ENCODE measurements at places on chromosomes 2 and 18.
A peak's percentile ranks its signal among the peaks of the same experiment; 100 is the strongest.

DNA sequence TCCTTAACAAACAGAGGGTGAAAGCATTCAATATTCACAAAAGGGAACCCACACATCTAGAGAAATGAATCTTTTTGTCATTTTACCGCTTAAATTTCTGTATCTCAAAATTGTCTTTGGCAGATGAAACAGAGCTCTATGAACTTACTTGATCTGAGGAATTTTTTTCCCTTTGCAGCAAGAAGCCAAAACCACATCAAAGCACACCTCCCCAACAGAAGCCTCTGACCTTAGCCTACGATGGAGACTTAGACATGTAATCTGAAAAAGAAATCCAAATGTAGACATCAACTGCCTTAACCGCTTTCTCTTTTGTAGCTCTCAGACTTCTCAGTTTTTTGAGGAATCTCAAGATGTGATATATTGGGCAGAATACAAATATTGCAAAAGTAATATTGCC is 287.9 kb upstream of the HNMT start:
- DNase-seq: no peak

GRCh38 chr2:188765522-188766470 is 208.4 kb upstream of the COL3A1 start:
- no peak for DNase-seq

DNA sequence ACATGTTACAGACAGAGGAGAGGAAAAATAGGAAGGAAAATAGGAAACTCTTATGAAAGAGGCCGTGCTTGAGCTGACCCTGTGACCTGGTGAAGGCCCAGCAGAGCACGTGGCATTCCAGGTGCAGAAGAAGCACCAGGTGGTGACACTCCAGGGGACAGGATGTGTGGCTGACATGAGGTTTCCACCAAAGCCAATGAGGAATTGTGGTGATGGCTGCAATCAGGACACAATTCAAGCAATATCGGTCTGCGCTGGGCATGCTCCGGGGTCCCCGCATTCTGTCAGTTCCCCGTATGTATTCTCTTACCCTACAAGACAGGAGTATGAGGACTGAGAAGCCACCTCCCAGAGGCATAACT is 504.2 kb downstream of the EIPR1 start:
- DNase-seq: no peak

- DNase-seq: no peak
Measured at GRCh38 chr18:56097621-56098020, 509.6 kb upstream of the TCF4 start.

- no peak for DNase-seq
Measured at GRCh38 chr2:127577973-127578372, 42.5 kb downstream of the MYO7B start.

- no peak for DNase-seq
Measured at GRCh38 chr2:167548396-167548795, 660.1 kb downstream of the XIRP2 start.

GRCh38 chr2:207513551-207514257 is 16.1 kb upstream of the CREB1 start:
- no peak for DNase-seq

GRCh38 chr2:60530660-60531281 is 22.7 kb downstream of the BCL11A start:
- DNase-seq: peak; percentile 36

DNA sequence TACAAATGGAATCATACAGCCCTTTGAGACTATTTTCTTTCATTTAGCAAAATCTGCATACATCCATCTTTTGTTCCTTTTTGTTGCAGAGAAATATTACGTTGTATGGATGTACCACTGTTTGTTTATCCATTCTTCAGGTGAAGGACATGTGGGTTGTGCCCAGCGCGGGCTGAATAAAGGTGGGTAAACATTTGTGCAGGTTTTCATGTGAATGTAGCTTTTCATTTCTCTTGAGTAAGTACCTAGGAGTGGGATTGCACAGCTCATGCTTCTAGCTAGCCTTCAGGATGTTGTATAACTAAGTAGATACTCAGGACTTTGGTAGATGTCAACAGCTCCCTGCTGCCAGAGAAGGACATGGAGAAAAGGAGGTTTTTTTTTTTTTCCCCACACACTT is 50.6 kb upstream of the SPRED2 start:
- DNase-seq: no peak

DNA sequence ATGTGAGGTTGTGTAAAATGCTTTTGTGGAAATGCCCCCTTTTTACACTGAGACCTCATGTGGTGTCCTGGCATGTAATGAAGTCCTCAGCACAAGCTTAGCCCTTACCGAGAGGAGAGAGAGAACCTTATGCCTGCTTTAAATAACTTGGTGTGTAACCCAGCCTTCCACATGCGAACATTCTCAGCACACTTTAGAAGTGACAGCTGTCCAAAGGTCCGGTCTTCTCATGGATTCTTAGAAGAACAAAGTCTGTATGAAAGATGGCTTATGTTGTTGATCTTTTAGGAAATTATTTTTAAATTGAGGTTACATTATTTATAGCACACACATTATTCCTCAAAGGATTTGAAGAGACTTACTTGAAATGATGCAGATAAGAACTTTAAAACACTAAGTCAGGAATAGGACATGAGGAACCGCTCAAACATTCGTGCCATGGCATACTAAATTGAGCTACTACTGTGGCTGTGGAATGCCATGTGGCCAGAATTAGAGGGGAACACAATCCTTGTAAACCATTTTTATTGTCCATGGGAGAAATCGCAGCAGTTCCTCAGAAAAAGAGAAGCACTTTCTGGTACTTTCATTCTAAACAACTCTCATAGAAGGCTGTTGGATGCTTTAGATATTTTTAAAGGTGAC is 79.6 kb downstream of the WDSUB1 start:
- DNase-seq: no peak

DNA sequence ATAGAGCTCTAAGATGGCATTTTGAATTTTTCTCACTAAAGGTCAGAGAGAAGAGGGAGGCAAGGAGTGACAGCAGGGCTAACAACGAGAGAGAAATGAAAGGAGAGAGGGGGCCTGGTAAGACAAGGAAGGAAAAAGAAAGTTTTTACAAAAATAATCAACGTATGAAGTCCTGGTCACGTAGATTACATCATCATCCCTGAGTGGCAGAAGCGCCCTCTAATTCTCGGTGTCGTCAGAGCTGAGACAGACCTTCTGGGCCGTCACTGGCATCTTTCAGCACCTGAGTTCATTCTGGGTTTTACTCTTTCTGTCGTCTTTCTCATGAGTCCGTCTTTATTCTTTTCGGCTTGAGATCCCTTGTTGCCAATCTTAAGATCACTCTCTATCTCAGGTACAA is 329.8 kb downstream of the ALK start:
- no peak for DNase-seq

- DNase-seq: no peak
Measured at GRCh38 chr2:222899413-222900181, 38.8 kb downstream of the ACSL3 start.

DNA sequence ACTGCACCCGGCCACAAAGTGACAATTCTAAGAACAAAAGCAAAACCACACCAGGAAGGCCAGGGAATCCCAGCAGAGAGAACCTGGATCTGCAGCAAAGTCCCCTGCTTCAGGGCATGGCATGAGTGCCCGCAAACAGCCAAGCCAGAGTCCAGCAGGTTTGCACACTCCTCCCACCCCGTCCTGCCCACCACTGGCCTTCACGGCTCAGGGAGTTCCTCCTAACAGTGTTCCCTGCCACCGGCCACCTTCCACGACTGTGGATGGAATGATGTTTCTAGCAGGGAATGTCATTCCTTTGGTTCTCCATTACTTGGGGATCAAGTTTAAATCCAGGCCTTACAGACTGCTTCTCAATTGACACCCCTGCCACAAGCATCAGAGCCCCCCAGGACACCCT is 42.0 kb upstream of the B3GNT7 start:
- no peak for DNase-seq

DNA sequence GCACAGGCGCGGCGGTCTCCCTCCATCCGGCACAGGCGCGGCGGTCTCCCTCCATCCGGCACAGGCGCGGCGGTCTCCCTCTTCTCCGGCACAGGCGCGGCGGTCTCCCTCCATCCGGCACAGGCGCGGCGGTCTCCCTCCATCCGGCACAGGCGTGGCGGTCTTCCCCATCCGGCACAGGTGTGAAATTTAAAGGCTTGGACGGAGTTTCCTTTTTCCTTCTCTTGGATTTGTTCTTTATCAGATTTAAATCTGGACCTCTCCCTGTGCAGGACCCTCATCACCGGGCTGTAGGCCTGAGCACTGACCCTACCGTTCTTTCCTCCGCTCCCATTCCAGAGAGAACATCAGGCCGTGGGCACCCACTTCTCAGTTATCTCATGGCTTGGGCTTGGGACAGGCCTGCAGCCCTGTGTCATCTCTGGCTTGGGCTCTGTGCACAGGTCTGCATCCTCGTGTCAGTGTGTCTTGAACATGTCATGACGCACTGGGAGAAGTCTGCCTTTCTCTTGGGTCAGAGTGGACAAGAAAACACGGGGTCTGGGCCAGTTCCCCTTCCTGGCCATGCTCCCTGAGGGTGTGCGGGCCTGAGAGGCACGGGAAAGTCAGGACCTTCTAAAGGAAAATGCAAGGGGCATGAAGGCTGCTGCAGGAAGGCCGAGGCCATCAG is 53.9 kb upstream of the PXDN start:
- no peak for DNase-seq

DNA sequence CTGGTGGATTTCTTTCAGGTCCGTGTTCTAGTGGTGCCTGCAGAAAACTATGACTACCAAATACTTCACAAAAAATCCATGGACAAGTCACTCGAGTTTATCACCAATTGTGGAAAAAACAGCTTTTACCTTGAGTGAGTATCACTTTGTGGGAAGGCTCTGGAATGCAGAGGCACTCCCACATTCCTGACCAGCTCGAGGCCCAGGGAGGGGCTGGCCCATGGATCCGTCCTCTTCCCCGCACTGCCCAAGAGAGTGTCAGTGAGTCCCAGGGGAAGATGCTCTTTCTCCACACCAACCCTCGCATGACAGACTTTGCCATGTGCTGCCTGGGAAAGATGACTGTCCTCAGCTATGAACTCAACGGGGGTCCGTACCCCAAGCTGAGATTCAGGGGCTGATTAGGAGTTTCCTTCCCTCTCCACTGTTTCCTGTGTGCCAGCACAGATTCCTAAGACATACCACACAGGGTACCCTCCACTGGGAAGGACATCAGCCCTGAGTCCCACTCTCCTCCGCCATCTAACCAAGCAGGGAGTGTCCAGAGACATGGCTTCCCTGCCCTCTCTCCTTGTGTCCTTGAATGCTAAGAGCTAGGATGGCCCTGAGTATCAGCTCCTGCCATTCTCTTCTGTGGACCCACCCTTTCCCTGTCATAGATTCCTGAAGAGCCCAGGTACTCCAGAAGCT is 155.9 kb downstream of the LAMA3 start:
- no peak for DNase-seq

DNA sequence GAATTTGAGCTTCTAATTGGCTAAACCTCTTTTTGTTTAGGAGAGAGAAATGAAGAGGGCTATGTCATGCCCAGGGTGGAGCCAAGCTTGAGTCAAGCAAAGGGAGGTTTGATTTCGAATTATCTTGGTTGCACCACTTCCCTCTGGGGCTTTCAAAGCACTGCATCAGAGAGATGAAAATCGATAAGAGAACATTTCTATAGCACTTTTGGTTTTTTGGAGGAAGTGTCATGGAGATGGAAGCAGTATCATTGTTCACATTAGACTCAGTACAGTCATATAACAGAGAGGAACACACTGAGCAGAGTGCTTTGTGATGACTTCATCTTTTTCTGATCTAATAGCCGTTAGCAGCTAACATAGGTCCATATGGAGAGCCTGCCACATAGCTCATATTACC is 120.3 kb upstream of the UXS1 start:
- no peak for DNase-seq

DNA sequence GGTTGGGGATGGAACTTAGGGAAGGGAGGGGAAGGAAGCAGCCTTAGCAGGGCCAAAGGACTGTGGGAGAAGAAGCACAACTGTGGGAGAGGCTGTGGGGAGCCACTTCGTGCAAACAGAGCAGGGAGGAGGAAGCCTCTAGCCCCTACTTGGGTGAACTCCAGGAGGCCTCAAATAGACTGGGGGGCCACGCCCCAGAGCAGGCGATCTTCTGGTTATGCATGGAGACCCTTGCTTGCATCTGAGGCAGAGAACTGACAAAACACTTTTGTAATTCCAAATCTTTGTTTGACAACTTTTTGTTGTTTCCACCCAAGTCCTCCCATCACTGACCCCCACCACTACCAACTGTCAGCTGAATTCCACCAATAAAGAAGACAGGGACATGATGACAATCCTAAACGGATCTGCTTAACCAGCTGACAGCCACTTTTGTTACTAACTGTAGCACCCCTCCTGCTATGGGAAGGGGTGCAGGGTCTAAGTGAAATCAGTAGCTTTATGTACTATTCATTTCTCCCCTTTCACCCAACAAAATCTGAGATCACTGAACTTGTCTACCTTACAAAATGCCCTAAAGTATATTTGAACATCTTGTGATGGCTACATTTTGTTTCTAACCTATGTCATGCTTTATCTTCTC is 80.5 kb upstream of the CPO start:
- DNase-seq: no peak

GRCh38 chr2:239195318-239195871 is 205.4 kb downstream of the HDAC4 start:
- no peak for DNase-seq

- no peak for DNase-seq
Measured at GRCh38 chr2:74537140-74537539, 7.4 kb downstream of the HTRA2 start.

DNA sequence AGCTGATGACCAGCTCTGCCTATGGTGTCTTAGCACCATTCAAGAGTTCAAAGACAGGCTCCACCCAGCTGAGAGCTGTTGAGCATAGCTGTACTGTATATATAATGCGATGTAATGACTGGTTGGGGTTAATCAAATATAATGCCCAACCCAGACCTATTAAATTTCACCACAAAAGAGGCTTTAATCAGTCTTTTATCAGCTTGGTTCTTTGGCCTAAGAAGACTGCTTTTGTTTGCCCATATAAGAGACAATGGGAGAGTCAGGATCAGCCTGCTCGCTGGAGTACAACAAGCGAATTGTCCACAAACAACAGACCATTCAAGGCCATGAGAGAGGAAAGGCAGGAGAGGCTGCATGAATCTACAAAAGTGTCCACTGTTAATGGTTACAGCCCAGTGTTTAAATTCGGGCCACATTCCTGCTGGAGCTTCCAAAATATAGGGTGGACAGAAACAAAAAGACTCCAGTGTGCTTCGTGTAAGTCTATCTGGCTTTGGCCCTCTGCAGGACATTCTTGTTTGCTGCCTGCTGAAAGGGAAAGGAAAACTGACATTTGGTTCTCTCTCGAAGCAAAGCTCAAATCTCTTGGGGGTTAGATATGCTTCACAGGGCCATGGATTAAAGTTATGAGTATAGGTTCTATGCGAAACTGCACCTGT is 299.0 kb upstream of the FBXO11 start:
- DNase-seq: no peak

- no peak for DNase-seq
Measured at GRCh38 chr2:106144621-106145331, 49.3 kb downstream of the UXS1 start.
